ENCODE measurements at places on chromosomes 13 and 19.

- DNase-seq: no peak
Measured at GRCh38 chr19:53812335-53812734, 11.8 kb downstream of the NLRP12 start.

- DNase-seq: no peak
Measured at GRCh38 chr19:51135986-51136762, 5.9 kb upstream of the SIGLEC7 start.

GRCh38 chr13:73129023-73129422 lies 70.2 kb downstream of the KLF5 start:
- DNase-seq: no peak

- DNase-seq: no peak
Measured at GRCh38 chr13:82370316-82370715, 1512.0 kb downstream of the SLITRK1 start.

- DNase-seq: no peak
Measured at GRCh38 chr13:30496147-30496546, 30.4 kb upstream of the HMGB1 start.

- no peak for DNase-seq
Measured at GRCh38 chr19:1262623-1263123, 6.5 kb upstream of the CIRBP start.

GRCh38 chr13:22487932-22488331 lies 692.8 kb upstream of the SGCG start:
- DNase-seq: no peak

DNA sequence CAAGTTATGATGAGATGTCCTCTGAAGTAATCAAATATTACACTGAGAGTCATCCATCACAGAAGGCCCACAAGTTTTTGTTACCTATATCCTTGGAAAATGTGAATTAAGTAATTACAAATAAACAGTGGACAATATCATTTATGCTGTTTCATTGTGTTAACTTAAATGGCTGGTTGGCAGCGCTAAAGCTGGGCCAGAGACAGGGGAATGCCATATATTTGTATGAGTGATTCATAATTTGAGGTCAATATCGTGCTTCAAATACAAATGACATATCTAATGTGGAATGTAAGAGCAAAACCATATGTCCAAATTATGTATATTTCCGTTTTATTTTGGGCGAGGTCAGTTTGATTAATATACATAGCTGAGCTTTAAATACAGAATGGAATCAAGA lies 1556.2 kb downstream of the SLITRK5 start:
- DNase-seq: no peak

DNA sequence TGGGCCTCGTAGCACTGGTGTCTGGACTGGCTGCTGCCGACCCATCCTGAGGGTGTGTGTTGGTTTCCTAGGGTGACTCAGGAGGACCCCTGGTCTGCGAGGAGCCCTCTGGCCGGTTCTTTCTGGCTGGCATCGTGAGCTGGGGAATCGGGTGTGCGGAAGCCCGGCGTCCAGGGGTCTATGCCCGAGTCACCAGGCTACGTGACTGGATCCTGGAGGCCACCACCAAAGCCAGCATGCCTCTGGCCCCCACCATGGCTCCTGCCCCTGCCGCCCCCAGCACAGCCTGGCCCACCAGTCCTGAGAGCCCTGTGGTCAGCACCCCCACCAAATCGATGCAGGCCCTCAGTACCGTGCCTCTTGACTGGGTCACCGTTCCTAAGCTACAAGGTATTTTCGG lies 13.8 kb downstream of the TIMM13 start:
- no peak for DNase-seq

DNA sequence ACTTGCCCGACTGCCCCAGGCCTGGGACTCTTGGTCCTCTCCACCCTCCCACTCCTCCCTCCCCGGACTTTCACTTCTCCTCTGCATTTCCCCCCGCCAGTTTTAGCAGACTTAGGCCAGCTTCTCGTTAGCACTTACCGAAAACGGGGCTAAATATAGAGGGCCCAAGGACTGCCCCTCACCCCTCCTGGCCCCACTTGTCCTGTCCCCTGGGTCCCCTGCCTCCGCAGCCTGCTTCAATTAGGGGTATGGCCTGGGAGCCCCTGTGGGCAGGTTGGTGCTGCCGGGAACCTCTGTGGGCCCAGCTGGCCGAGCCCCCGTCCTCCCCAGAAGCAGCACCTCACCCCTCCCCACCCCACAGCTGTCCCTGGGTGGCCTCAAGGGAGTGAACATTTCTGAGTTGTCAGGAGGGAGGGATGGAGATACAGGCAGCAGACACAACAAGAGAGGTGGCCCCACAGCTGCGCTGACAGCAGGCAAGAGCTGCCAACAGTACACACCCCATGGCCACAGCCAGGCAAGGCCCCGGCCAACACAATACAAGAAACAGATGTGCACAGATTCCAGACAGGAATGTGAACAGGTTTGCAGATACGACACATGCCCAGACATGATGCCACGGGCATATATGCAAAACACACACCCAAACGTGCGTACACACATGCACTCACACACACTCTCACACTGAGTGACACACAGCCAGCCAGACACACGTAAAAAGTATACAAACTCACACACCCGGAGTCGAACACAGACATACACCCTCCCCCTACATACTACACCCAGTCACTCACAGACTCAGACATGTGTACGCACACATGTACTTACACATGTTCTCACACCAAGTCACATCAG lies 2.6 kb downstream of the POU2F2 start:
- no peak for DNase-seq

DNA sequence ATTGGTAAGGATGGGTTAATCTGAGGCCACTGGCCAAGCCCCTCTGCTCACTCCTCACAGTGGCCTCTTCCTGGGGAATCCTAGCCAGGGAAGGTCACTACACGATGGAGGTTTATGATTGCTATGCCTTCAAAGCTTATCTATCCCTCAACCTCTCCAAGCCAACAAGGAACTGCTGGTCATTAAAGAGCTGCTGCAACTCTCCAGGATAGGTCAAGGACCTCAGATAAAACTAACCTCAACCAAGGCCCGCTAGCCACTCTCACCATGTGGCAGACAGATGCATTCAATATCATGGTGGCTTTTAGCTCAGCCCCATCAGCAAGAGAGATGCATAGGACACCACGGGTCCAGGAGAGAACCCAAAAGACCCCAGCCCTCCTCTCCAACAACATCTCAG lies 71.6 kb downstream of the SERTM1 start:
- no peak for DNase-seq

- DNase-seq: no peak
Measured at GRCh38 chr19:1045247-1045603, 5.3 kb downstream of the ABCA7 start.

DNA sequence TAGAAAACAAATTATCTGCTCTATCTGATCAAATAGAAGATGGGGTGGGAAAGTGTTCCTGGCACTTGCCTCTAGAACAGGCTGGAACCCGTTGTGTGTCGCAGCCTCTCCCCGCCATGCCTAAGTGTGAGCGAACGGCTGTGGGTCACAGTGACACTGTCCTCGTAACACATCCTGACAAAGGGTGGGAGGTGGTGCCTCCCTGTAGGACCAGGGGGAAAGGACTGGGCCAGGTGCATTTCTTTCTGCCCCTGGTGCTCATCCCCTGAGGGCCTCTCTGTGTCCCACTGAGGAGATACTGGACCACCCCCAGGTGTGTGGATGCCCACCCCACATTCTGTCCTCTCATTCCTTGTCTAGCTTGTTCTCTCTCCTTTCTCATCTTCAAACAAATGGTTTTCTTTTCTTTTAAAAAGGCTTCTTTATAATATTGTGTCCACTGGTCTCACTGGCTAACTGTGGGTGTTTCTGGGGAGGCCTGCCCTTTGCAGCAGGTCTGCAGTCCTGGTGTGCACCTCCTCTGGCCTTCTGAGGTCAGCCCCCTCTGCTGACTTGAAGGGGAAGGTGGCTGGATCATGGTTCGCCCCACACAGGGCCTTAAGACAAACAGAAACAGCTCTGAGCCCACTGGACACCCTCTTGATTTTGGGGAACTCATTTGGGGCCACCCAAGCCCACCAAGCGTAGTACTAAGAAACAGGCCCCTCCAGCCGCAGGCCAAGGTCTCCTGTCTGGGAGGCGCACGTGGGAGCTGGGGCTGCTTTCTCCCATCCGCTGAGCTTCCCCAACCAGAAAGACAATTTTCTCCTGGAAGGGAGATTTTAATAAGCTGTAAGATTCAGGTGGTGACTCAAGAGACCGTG lies 152.5 kb upstream of the SOX1 start:
- no peak for DNase-seq

Measured in LNCaP clone FGC (cell line).